ENCODE measurements at places on chromosomes 2 and 18. TPM values are rescaled to one million over a fixed set of nuclear protein-coding genes. Genes with fewer than 3 reads are reported as not detected.

FTCDNL1 gene
- total RNA-seq: 1.3 TPM

GRCh38 chr2:211469664-211470059 is 913.3 kb downstream of the CPS1 start:
- no peaks in the 10 kb centered on the region for H3K36me3 ChIP-seq
- no peak overlapping the region for H3K4me3 ChIP-seq
- H3K27ac ChIP-seq: no peak overlapping the region
- DNase-seq: no peak
- peaks cover 7% of the 10 kb centered on the region for H3K4me1 ChIP-seq
- H3K27me3 ChIP-seq: no peaks in the 10 kb centered on the region

DNA sequence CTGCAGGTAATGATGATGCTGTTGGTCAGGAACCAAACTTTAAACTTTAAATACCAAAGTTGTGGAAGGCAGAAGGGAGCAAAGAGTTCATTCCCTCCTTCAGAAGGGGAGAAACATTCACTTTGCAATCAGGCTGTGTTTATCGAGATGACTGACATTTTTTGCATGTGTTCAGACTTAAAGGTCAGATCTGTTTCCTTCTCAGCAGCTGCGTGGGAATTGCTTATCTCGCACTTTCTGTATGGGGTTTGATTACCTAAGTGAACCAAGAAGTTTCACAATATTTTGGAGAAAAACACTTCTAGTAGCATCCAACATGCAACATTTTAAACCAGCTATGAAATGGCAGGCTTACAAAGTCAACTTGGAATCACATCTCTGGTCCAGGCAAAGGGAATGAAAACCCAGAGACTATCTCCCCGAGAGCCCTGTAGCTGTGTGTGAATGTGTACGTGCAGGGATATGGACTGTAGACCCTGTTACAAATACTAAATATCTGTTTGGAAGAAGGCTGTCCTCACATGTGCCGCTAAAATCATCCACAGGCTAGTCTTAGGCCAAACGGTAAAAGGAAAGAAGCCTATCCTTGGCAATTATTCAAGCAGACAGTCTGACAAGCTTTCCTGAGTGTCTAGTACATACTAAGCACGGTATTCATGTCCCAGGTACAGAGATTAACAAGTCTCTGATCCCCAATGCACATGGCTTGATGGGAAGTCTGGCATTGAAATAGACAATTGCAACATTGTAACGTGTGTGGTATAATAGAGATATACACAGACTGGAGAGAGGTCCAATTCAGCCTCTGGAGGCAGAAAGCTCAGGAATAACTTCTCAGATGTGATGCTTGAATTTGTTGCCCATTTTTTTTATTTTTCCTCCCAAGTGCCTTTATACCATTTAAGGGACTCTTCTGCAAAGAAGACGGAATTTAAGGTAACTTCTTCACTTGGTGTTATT is 483.1 kb downstream of the DPP10 start:
- no peak overlapping the region for H3K27ac ChIP-seq
- no peaks in the 10 kb centered on the region for H3K4me1 ChIP-seq
- H3K4me3 ChIP-seq: no peak overlapping the region
- H3K27me3 ChIP-seq: no peaks in the 10 kb centered on the region
- DNase-seq: no peak

- H3K27me3 ChIP-seq: no peaks in the 10 kb centered on the region
- no peak overlapping the region for H3K4me3 ChIP-seq
- no peaks in the 10 kb centered on the region for H3K36me3 ChIP-seq
- H3K4me1 ChIP-seq: no peaks in the 10 kb centered on the region
Observed at GRCh38 chr2:88059979-88060906, 4.7 kb upstream of the KRCC1 start.

- H3K27ac ChIP-seq: no peak overlapping the region
- H3K4me1 ChIP-seq: peaks cover 20% of the 10 kb centered on the region
- H3K4me3 ChIP-seq: no peak overlapping the region
- DNase-seq: peak; percentile 67
Observed at GRCh38 chr2:222903234-222904220, 42.7 kb downstream of the ACSL3 start.

- DNase-seq: no peak
- H3K36me3 ChIP-seq: no peaks in the 10 kb centered on the region
- no peak overlapping the region for H3K4me3 ChIP-seq
- no peaks in the 10 kb centered on the region for H3K27me3 ChIP-seq
Observed at GRCh38 chr2:226474131-226474530, 325.5 kb downstream of the IRS1 start.

Data from lung (tissue), 17 donors.